ENCODE measurements at places on chromosomes 2 and 18. TPM values are rescaled to one million over a fixed set of nuclear protein-coding genes. Genes with fewer than 3 reads are reported as not detected.

The FEV gene
- not detected for total RNA-seq

- no peak for DNase-seq
Observed at GRCh38 chr18:34887881-34888580, 153.2 kb upstream of the MAPRE2 start.

The ICA1L gene
- 7.3 TPM for total RNA-seq

The CCDC121 gene
- 3.6 TPM for total RNA-seq

The TIA1 gene
- total RNA-seq: 64.6 TPM

GRCh38 chr2:114083717-114084387, 194.0 kb downstream of the ACTR3 start:
- no peak for DNase-seq

DNA sequence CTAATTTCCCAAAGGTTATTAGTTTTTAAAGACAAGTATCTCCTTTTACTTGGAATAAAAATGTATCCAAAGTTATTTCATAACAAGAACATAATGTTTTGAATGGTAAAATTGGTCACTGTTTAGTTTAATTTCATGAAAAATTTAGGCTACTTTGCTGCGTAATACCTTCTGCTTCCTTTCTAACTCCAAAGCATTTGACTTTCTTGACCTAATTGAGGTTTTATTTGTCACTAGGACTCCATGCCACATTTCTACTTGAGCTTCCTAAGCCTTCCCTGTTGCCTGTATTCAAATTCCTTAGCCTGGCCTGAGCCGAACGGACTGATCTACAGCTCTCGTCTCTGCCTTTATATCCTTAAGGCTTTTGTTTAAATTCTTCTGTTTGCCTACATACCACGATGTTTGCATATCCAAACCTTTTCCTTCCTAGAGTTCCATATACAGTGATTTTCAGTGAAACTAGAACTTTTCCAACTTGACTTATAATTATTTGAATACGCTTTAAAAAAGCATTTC, 25.1 kb downstream of the ARMC9 start:
- DNase-seq: no peak

The REG3A gene
- not detected for total RNA-seq

The PKDCC gene
- total RNA-seq: 8.5 TPM

The VWA3B gene
- total RNA-seq: not detected

DNA sequence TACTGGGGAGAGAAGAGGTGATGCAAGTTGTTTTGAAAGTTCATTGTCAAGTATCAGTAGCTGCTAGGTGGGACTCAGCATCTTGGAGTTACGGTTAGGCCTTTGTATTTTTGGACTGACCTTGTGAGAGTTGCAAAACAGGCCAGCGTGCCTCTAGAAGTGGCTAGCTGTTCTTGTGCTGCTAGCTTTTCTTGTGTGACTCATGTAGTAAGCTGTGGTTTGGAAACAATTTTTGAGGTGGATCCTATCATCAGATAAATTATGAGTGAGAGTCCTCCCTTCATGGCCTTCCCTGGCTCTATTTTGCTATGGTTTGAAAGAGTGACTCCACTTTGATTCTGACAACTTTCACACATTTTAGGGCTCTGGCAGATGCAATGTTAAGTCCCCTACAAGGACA, 409.2 kb upstream of the HS6ST1 start:
- DNase-seq: no peak

- DNase-seq: no peak
Observed at GRCh38 chr18:48813833-48814489, 136.8 kb downstream of the SMAD7 start.

GRCh38 chr2:70923378-70924015, 12.2 kb upstream of the ATP6V1B1 start:
- no peak for DNase-seq

The UGT1A4 gene
- not detected for total RNA-seq

DNA sequence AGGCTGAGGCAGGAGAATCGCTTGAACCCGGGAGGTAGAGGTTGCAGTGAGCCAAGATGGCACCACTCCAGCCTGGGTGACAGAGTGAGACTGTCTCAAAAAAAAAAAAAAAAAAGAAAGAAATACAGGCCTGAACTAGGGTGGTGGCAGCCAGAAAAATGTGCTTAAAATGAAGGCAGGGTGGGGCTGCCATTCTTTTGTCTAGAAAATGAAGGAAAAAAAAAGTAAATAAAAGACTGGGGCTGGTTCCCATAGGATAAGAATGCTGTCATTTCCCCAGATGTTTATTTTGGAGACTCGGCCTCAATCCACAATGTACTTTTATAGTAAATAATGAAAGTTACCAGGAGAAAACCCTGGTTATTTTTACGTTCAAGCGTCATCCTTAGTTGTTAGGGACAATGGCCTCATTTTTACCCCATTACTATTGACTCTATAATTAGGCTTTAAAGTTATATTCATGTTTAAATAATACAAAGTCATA, 58.9 kb downstream of the ATP8B1 start:
- no peak for DNase-seq

The GPR39 gene
- total RNA-seq: 13.8 TPM

Data from kidney epithelial cell (primary cell).